ENCODE measurements at places on chromosomes 12 and 14. TPM values are rescaled to one million over a fixed set of nuclear protein-coding genes. Genes with fewer than 3 reads are reported as not detected.

RASSF9 gene
- 2.6 TPM for total RNA-seq

GZMB gene
- 0.52 TPM for total RNA-seq

PTHLH gene
- total RNA-seq, result 0.52 TPM

PLEK2 gene
- 3.7 TPM for total RNA-seq

ANKRD33 gene
- total RNA-seq, result not detected

A2M gene
- total RNA-seq, result 244 TPM

NRXN3 gene
- 0.52 TPM for total RNA-seq

KRT78 gene
- not detected for total RNA-seq

SETD3 gene
- 112 TPM for total RNA-seq

TSPAN19 gene
- not detected for total RNA-seq
